ENCODE measurements at places on chromosomes 16 and 17.
A peak's percentile ranks its signal among the peaks of the same experiment; 100 is the strongest.

GRCh38 chr16:27639561-27640276 lies 89.8 kb downstream of the KATNIP start:
- DNase-seq: peak; percentile 3

- DNase-seq: no peak
Observed at GRCh38 chr17:2235792-2236366, 67.7 kb downstream of the SMG6 start.

- no peak for DNase-seq
Observed at GRCh38 chr16:23608194-23608593, 12.1 kb upstream of the NDUFAB1 start.

DNA sequence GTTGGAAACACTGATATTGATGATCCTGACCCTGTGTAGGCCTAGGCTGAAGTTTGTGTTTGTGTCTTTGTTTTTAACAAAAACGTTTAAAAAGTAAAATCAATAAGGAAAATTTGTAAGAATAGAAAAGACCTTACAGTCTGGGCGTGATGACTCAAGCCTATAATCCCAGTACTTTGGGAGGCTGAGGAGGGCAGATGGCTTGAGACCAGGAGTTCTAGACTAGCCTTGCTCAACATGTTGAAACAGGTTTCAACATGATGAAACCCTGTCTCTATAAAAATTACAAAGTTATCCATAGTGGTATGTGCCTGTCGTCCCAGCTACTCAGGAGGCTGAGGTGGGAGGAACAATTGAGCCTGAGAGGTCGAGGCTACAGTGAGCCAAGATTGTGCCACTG lies 18.3 kb upstream of the TOM1L1 start:
- no peak for DNase-seq

- peak; percentile 24 for DNase-seq
Observed at GRCh38 chr17:82892899-82893565, 53.2 kb upstream of the ZNF750 start.

All from stimulated activated CD4-positive, alpha-beta T cell treated with anti-CD3 and anti-CD28 coated beads, TNF-alpha, amount 100 ng/mL, for 48 hours (primary cell).